ENCODE measurements at places on chromosomes 4 and X. TPM values are rescaled to one million over a fixed set of nuclear protein-coding genes. Genes with fewer than 3 reads are reported as not detected.

DNA sequence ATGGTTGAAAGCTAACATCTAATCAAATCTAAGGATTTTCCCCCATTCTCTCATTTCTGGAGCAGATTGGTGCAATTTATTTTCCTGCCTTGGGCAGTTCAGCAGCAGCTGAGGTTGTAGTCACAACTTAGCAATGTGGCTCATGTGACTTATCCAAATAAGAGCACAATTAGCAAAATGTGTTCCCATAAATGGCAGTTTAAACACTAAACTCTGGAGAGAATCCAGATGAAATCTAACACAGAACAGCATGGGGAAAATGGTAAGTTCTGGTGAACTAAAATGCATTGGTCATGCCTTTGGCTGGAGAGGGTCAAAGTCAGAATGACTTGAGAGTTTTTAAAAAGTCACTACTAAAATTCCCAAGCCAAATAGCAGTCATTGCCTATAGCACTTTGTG, 422.6 kb upstream of the DIPK2B start:
- DNase-seq: no peak

GRCh38 chr4:112517067-112517634, 1.2 kb upstream of the NEUROG2 start:
- DNase-seq: no peak

GRCh38 chrX:148914783-148915182, 414.4 kb downstream of the AFF2 start:
- no peak for DNase-seq

Gene TRIML1
- not detected for total RNA-seq

DNA sequence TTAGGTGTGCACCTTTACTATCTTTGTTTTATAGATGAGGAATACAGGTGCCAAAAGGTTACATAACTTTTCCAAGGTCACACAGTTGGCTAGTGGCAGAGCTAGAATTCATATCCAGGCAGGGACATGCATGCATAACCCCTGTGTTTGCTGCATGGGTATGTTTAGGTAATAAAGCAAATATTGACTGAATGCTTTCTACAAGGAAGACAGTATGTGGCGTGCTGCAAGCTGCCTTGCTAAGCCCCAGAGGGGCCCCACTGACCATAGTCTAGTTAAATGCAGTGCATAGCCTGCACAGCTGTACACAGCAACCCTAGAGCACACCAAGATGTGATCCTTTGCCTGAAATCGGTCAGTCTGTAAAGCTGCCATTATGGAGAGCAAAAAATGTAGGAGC, 320.5 kb upstream of the IGFBP7 start:
- no peak for DNase-seq

GRCh38 chr4:85883180-85883579, 408.2 kb downstream of the ARHGAP24 start:
- DNase-seq: no peak

- no peak for DNase-seq
These were observed 90.1 kb upstream of the PSAPL1 start for GRCh38 chr4:7524843-7525242.

Gene TMEM150C
- total RNA-seq: not detected

Gene PLXNB3
- total RNA-seq: 2.4 TPM

GRCh38 chrX:29952016-29952415, 263.3 kb upstream of the MAGEB2 start:
- DNase-seq: no peak

Gene SPANXC
- not detected for total RNA-seq

- DNase-seq: no peak
These were observed 2.2 kb downstream of the SOX3 start for GRCh38 chrX:140502491-140503237.

GRCh38 chr4:56745042-56745441, 63.9 kb upstream of the HOPX start:
- no peak for DNase-seq

DNA sequence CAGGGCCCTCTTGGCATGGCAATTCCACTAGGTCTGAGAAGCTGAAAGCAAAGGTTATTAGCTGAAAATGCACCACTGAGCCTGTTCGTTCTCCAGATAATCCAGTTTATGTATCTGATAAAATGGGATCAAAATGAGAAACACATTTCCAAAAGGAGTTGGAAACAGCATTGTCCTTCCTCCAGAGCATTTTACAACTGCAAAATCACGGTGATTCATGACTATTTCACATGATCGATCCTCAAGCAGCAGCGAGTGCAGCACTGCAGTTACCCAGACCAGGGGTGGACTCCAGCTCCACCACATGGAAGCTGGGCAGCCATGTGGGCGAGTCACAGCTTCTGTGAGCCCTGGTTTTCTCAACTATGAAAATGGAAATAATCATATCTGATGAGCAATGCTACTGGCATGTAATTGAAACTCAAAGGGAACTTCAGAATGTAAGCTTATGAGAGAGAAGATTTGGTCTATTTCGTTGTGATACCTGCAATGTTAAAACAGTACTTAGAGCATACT, 78.7 kb upstream of the MSX1 start:
- no peak for DNase-seq

DNA sequence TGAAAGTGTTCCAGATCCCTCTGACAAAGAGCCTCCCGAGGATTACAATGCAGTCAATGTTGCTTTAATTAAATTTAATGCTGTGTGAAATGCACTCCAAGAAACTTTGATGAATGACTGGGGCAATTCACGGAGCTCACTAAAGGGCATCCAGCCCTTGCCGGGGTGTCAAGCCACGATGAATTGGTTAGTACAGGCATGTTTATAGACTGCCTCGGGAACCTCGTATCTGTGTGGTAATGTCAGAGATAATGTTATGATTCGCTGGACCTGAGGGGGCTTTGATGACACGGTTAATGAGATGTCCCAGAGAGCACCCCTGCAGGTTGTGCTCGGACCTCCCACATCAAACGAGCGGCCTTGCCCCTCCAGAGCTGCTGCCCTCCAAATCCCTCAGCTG, 428.8 kb downstream of the NKX6-1 start:
- no peak for DNase-seq

Gene JCHAIN
- not detected for total RNA-seq

DNA sequence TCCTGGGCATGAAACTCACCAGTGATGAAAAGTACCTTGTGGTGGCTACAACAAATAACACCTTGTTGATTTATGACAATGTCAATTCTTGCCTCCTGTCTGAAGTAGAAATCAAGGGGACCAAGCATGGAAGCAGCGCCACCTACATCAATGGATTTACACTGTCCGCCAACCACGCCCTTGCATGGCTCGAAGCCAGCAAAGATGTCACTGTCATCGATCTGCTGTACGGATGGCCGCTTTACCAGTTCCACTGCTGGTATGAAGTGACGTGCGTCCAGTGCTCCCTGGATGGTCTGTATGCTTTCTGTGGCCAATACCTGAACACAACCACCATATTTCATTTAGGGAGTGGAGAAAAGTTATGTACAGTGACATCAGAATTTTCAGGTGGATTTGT, 200.5 kb downstream of the NWD2 start:
- no peak for DNase-seq

Gene C4orf54
- not detected for total RNA-seq

Gene CNKSR2
- 2.4 TPM for total RNA-seq

DNA sequence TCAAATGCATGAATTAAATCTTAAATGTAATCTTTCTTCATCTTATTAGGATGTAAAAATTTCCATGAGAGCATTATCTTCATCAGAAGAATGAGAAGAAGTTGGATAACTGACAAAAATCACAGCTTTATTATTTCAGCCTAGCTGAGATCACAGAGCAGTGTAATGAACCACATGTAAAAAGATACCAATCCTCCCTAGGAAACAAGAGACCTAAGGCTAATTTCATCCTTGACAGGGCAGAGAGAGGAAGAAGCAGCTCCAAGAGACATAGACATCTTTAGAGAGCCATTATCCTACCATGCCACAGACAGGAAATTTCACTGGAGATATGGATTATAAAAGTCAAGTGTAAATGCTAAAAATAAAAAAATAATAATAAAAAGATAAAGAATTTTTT, 40.9 kb upstream of the IL15 start:
- DNase-seq: no peak

DNA sequence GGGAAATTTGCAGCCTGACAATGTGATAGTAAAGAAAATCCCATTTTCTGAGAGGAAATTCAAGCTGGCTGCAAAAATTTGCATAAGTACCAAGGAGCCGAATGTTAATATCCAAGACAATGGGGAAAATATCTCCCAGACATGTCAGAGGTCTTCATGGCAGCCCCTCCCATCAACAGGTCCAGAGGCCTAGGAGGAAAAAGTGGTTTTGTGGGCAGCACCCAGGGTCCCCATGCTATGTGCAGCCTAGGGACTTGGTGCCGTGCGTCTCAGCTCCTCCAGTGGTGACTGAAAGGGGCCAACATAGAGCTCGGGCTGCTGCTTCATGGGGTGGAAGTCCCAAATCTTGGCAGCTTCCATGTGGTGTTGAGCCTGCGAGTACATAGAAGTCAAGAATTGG, 6.3 kb upstream of the UGDH start:
- no peak for DNase-seq

DNA sequence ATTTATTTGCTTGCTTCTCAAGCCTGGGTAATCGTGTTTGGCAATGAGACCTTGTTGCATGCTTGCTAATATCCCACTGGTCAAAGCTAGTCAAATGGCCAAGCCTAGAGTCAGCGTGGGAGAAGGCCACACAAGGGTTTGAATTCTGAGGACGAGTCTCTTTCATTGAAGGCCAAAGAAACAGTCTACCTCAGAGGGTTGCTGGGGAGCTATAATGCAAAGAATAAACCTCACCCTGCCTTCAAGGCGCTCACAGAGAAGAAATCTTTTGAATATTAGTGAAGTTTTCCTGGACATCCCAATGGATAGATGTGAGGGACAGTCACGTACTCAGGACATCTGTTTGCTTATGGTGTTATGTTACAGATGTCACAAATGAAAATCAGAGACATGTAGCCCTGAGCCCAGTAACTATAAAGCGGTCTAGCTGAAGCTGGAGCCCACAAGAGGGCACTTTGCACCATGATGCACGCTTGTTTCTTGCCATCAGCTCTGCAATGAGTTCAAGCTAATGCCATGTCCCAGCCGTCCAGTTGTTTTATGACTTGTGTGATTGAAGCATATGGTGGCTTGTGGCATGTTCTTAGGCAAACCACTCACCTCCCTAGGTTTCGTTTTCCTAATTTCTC, 1.1 kb upstream of the TLR3 start:
- no peak for DNase-seq

Gene FATE1
- not detected for total RNA-seq

DNA sequence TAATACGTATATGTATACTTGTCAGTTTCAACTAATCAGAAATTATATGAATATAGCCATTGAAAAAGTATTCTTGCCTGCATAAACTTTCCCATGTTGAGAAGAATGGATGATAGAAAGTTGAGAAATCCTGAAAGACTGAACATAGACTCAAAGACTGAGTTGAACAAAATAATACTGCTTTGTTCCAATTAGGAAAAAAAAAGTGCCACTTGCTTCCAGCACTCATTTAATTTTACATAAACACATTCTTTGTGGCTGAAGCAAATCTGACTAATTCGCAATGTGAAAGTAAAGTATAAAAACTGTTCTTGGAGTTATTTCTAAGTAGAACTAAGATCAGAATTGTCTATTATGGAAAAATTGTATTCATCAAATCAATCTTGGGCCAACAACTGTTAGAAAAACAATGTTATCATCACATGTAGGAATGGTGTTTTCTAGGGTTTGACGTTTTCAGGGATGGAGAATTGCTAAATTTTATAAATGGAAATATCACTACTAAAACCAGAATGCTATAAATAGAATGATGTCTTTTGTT, 2334.6 kb downstream of the PCDH7 start:
- no peak for DNase-seq

Gene AMER1
- 4.0 TPM for total RNA-seq

DNA sequence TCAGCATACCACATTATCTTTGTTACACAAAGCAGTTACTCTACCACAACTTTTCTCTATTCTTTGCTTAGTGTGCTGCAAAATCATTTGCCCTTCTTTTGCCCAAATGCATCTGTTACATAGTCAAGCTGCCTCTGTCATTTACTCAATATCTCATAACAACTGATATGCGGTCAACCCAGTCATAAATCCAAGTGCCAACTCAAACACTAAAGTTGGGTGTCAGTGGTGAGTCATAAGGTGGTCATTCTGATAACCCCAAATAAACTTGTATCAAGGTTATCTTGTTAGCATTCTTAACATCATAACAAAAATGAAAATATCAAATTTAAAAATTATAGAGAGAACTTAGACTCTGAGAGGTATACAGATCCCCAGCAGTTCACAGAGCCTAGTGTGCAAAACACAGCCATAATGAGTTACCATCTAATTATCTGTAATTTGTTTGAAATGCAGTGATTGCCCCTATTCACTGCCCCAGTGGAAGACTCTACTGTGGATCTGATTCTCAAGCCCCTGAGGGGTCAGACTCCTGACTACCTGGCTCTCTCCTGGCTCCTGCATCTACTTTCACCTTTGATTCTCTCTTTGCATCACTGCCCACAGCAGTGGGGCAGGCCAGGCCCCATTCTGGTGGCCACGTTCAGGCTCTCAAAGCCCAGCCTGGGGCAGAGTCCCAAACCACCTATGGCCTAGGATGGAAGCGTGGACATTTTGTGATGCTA, 29.2 kb downstream of the TBC1D9 start:
- DNase-seq: no peak

Gene SPACA5
- not detected for total RNA-seq

- no peak for DNase-seq
These were observed 64.4 kb upstream of the UCP1 start for GRCh38 chr4:140633124-140633523.

Gene BEND2
- total RNA-seq: not detected

DNA sequence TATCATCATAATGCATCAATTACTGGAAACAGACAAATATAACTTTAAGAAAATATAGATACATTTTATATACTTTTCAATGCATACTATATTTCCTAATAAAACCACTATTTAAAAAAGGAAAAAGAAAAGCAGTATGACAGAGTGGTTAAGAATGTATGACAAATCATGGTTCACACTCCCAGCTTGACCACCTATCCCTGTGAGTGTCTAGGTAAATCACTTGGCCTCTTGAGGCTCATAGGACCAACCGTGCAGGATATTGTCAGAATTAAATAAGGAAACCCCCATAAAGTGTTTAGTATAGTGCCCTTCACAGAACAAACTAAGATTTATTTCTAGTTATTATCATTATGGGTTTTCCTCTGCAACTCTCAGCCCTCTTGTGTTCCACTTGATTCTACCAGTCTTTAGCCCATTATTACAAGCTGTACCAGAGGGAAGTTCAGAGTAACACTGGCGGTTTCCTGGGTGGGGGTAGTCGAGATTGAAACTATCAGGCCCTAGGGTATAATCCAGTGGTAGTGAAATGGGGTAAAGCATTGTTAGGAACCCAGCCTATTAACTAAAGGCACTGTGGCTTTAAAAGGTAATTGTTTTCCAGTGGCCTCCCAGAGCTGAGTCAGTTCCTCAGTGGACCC, 55.5 kb upstream of the PAK3 start:
- DNase-seq: no peak
